ENCODE measurements at places on chromosomes 1 and 21. TPM values are rescaled to one million over a fixed set of nuclear protein-coding genes. Genes with fewer than 3 reads are reported as not detected.

DNA sequence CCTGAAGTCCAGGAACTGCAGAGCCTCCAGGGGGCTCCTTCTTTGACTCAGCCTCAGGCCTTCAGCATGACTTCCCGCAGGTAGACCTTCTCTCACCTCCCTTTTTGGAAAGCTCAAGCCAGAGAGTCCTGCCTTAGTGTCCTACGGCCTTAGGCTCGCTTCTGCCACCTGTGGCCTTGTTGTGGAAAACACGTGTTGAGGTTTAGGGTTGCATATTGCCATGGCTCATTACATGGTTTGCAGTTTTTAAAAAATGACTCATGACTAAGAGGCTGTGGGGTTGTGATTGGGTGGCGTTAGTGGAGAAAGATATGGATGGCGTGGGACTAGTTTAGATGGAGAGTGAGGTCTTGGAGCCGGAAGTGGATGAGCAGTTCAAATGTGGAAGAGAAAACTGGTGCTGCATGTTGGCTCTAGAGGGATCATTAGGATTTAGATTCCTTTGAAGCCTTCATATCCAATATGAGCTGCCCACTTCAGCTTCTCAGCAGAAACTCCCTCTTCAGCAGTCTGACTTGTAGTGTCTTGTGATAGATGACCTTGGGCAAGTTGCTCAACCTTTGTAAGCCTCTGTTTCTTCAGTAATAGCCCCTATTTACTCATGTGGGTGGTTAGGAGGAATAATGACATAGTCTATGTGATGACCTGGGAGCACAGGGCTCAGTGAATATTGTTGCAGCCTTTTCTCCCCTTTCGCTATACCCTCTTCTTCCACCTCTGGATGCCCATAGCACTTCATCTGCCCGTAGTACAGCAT is 6.5 kb upstream of the FGGY start:
- peak; percentile 35 for DNase-seq
- H3K36me3 ChIP-seq = no peaks in the 10 kb centered on the region
- H3K4me3 ChIP-seq = no peak overlapping the region

DNA sequence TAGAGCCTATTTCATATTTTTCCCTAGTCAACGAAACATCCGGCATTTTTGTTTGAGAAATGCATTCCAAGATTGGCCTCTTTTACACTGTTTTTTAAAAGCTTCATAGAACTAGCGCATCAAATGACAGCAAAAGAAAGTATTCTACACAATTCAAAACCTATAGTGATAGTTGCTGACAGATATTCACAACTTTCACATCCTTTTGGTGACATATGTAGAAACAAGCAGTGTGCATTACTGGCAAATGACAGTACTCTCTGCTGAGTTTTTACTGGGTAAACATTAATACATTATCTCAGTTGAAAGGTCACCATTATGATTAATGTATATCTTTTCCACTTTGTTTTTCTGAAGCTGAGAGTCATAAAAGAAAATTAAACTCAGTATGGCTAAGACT is 135.4 kb upstream of the RGS18 start:
- no peak overlapping the region for H3K4me3 ChIP-seq
- no peak overlapping the region for H3K27ac ChIP-seq
- H3K4me1 ChIP-seq = no peaks in the 10 kb centered on the region
- DNase-seq = no peak

GRCh38 chr1:235917267-235917811 is 50.6 kb upstream of the LYST start:
- peak overlapping the region; percentile 66 for H3K27ac ChIP-seq
- H3K36me3 ChIP-seq = no peaks in the 10 kb centered on the region
- H3K4me3 ChIP-seq = no peak overlapping the region
- no peaks in the 10 kb centered on the region for H3K27me3 ChIP-seq

- DNase-seq = no peak
- no peak overlapping the region for H3K27ac ChIP-seq
- peaks cover 3% of the 10 kb centered on the region for H3K27me3 ChIP-seq
- H3K4me1 ChIP-seq = no peaks in the 10 kb centered on the region
- H3K4me3 ChIP-seq = no peak overlapping the region
These were observed 125.5 kb downstream of the CLEC20A start for GRCh38 chr1:178371235-178371634.

Gene CNIH3
- 0.63 TPM for total RNA-seq

Gene LRRIQ3
- 1.7 TPM for total RNA-seq

Measured in activated CD4-positive, alpha-beta memory T cell treated with anti-CD3 and anti-CD28 coated beads for 36 hours (primary cell).